ENCODE measurements at places on chromosomes 13 and 19. TPM values are rescaled to one million over a fixed set of nuclear protein-coding genes. Genes with fewer than 3 reads are reported as not detected.

The GRK1 gene
- total RNA-seq: not detected

The C5AR1 gene
- total RNA-seq: 0.48 TPM

The ZNF563 gene
- 6.1 TPM for total RNA-seq

The CRLF1 gene
- total RNA-seq: not detected

The CYP2A7 gene
- not detected for total RNA-seq

The SCN1B gene
- 1.1 TPM for total RNA-seq

All from activated CD4-positive, alpha-beta memory T cell treated with anti-CD3 and anti-CD28 coated beads for 36 hours (primary cell).